Endothelial cell of umbilical vein (primary cell): ENCODE measurements at places on chromosomes 5 and 9. TPM values are rescaled to one million over a fixed set of nuclear protein-coding genes. Genes with fewer than 3 reads are reported as not detected.

- H3K4me1 ChIP-seq: peaks cover 55% of the 10 kb centered on the region
- no peak overlapping the region for H3K4me3 ChIP-seq
- H3K36me3 ChIP-seq: no peaks in the 10 kb centered on the region
- peak; percentile 40 for DNase-seq
Measured at GRCh38 chr5:39116344-39117170, 42.4 kb upstream of the RICTOR start.

- no peaks in the 10 kb centered on the region for H3K36me3 ChIP-seq
- no peak overlapping the region for H3K4me3 ChIP-seq
- no peak overlapping the region for H3K27ac ChIP-seq
- H3K4me1 ChIP-seq: peaks cover 8% of the 10 kb centered on the region
Measured at GRCh38 chr9:107484117-107484723, 5.3 kb downstream of the KLF4 start.

GRCh38 chr5:60843386-60843935 lies 608 bp downstream of the ELOVL7 start:
- H3K27me3 ChIP-seq: peaks cover 36% of the 10 kb centered on the region
- H3K4me1 ChIP-seq: peaks cover 11% of the 10 kb centered on the region
- no peak for DNase-seq
- peak overlapping the region; percentile 39 for H3K4me3 ChIP-seq
- H3K27ac ChIP-seq: no peak overlapping the region

- no peaks in the 10 kb centered on the region for H3K27me3 ChIP-seq
- no peak overlapping the region for H3K4me3 ChIP-seq
- peaks cover 28% of the 10 kb centered on the region for H3K36me3 ChIP-seq
- no peak for DNase-seq
- no peaks in the 10 kb centered on the region for H3K4me1 ChIP-seq
- no peak overlapping the region for H3K27ac ChIP-seq
Measured at GRCh38 chr5:10410662-10411061, 31.0 kb upstream of the ROPN1L start.

TMEM215 gene
- not detected in 2 replicates for total RNA-seq

DNA sequence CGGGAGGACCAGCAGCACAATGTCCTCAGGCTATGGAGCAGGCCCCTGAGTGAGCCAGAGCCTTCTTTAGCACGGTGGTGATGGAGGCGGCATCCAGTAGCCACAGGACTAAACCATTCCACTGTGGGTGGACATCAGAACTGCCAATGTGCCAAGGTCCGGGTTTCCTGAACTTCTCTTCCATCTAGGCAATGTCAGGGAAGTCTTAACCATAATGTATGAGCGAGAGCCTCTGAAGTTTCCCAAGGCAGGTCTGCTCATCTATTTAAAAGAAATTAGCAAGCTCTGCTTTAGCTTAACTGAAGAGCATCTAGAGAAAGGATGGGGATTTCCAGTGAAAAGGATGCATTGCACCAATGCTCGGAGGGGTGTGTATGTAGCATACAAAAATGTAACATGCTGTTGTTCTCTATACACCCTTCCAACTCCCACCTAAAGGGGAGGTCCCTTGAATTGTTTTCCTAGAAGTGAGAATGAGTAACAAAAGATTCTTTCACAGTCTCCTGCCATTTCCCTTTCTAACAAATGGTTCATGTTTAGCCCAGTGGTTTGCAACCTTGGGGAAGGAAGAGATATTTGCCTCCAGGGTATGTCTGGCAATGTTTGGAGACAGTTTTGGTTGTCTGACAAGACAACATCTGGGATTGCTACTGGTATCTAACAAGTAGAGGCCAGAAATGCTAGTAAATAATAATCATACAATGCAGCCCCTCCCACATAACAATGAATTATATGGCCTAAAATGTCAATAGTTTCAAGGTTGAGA lies 6.1 kb upstream of the RXFP3 start:
- H3K27ac ChIP-seq: no peak overlapping the region
- H3K27me3 ChIP-seq: no peaks in the 10 kb centered on the region
- H3K4me3 ChIP-seq: no peak overlapping the region
- peaks cover 9% of the 10 kb centered on the region for H3K4me1 ChIP-seq
- no peak for DNase-seq

- H3K4me3 ChIP-seq: no peak overlapping the region
- DNase-seq: no peak
- no peaks in the 10 kb centered on the region for H3K4me1 ChIP-seq
- H3K27ac ChIP-seq: no peak overlapping the region
- no peaks in the 10 kb centered on the region for H3K27me3 ChIP-seq
- H3K36me3 ChIP-seq: no peaks in the 10 kb centered on the region
Measured at GRCh38 chr5:175235251-175235960, 208.6 kb downstream of the DRD1 start.

DNA sequence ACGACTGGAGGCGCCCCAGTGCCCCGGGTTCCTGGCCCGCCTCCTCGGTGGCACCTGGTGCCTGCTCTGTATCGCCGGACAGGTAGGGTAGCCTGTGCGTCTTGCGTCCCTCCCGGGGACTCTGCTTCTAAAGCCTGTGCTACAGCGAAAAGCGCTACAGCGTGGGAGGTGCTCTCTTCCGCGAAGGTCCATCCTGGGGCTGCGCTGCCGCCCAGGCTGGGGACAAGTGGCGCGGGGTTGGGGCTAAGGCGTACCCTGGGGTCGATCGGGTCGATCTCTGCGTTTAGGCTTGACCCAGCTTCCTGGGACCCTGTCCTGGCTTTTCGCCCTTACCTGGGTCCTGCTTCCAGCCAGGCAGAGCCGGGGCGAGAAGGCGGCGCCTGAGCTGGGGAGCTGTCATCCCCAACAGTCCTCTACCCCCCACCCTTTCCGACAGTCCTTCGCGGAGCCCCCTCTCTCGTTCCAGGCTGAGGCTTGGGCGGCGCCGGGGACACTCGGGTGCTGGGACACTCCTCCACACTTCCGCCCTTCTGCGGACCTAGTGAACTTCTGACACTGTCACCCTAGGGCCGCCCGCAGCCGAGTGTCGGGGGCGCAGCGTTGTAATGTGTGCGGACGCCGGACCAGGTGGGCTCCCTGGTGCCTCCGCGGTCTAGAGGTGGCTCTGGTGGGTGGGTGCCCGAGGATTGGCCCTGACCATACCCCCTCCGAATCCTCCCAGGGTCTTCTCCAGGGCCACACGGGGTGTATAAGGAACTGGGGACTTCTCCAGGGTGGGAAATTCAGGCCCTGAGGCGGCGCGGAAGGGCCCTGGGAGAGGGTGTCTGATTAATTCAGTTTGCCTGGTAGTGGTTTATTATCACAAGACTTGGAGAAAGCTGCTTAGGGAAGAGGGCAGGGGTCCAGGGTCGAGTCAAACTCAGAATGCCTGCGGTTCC lies 328.2 kb downstream of the SH3GL2 start:
- H3K36me3 ChIP-seq: no peaks in the 10 kb centered on the region
- no peak for DNase-seq
- no peaks in the 10 kb centered on the region for H3K4me1 ChIP-seq
- H3K27me3 ChIP-seq: peaks cover 34% of the 10 kb centered on the region
- no peak overlapping the region for H3K4me3 ChIP-seq
- H3K27ac ChIP-seq: no peak overlapping the region

GRCh38 chr9:76575761-76576160 lies 116.8 kb downstream of the GCNT1 start:
- no peak for DNase-seq
- H3K27me3 ChIP-seq: no peaks in the 10 kb centered on the region
- H3K4me3 ChIP-seq: no peak overlapping the region
- H3K36me3 ChIP-seq: no peaks in the 10 kb centered on the region

PHPT1 gene
- total RNA-seq: 139 and 165 TPM in 2 replicates

GRCh38 chr9:38284588-38285051 lies 107.9 kb upstream of the ALDH1B1 start:
- DNase-seq: no peak
- no peak overlapping the region for H3K27ac ChIP-seq
- no peaks in the 10 kb centered on the region for H3K4me1 ChIP-seq
- peaks cover 9% of the 10 kb centered on the region for H3K27me3 ChIP-seq

DNA sequence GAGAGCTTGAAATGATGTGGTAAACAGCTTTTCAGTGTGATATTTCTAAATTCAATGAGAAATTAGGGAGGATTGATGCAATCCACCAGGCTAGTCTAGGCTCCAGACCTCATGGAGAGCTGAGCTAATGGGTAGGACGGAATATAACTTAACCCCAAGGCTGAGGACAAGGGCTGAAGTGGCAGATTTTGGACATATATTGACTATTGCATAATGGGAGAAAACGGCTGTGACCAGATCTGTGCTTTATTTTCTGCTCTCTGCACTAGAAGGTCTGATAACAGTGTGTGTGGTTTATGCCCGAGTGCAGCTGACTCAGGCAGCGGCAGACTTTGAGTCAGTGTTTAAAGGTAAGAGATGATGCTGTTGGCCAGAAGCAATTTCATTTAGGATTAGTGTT lies 70.6 kb downstream of the ACTBL2 start:
- DNase-seq: no peak
- H3K4me3 ChIP-seq: no peak overlapping the region
- no peaks in the 10 kb centered on the region for H3K36me3 ChIP-seq
- H3K4me1 ChIP-seq: no peaks in the 10 kb centered on the region
- no peaks in the 10 kb centered on the region for H3K27me3 ChIP-seq
- H3K27ac ChIP-seq: no peak overlapping the region

DNA sequence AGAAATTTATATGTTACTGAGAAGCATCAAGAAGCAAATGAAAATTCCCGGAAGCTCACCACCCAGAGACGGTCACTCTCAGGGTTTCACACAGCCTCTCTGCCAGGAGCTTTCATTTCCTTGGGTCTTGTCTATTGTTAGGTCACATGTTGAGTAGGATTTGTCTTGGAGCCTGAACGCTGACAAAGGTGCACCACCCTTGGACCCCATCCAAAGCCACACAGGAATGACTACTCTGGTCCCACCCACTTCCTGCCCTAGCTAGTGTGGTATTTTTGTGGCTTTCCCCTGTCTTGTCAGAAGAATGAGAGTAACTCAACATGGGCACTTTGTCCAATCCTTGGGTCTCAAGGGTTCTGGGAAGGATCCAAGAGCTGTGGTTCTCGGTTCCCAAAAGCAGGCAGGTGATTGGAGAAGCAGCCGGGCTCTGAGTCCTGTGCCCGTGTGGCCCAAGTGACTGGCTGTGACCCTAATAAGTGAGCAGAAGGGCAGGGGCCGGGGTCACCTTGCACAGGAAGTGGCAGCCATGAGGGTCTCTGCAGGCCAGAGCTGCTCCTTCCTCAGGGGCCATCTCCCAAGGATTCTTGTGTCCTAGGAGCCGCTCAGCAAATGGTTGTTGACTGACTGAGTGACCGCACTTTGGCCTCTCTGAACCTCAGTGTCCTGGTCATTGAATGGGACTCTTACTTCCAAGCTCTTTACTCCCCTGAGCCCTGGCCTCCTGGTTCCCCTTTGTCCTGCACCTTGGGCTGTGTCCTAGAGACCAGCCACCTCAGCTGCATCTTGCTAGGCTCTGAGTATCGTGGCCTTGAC lies 6.9 kb downstream of the FGD3 start:
- no peaks in the 10 kb centered on the region for H3K4me1 ChIP-seq
- H3K27ac ChIP-seq: no peak overlapping the region
- no peak for DNase-seq
- H3K36me3 ChIP-seq: no peaks in the 10 kb centered on the region
- no peaks in the 10 kb centered on the region for H3K27me3 ChIP-seq

TRMT10B gene
- 5.2 and 7.0 TPM in 2 replicates for total RNA-seq

PCDHB10 gene
- total RNA-seq: 0.62 and 0.81 TPM in 2 replicates

DNA sequence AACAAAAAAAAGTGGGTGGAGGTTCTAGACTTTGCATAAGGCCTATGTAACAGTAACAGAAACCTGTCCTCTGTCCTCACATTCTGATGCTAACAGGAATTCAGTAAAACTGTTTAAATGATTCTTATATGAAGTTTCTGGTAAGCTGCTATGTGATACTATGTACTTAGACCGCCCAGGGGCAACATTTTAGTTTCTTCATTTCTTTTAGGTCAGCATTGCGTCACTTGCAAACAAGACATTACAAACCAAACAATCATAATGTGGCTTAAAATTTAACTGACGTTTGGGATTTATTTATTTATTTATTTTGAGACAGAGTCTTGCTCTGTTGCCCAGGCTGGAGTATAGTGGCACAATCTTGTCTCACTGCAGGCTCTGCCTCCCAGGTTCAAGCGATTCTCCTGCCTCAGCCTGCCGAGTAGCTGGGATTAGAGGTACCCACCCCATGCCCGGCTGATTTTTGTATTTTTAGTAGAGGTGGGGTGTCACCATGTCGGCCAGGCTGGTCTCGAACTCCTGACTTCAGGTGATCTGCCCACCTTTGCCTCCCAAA lies 44.3 kb downstream of the TENT4A start:
- H3K27ac ChIP-seq: no peak overlapping the region
- no peak for DNase-seq
- H3K27me3 ChIP-seq: no peaks in the 10 kb centered on the region
- H3K4me1 ChIP-seq: no peaks in the 10 kb centered on the region
- peaks cover 27% of the 10 kb centered on the region for H3K36me3 ChIP-seq
- H3K4me3 ChIP-seq: no peak overlapping the region

NR2F1-AS1 gene
- total RNA-seq: 13.8 and 15.2 TPM in 2 replicates

- DNase-seq: peak; percentile 10
- no peaks in the 10 kb centered on the region for H3K27me3 ChIP-seq
- H3K36me3 ChIP-seq: no peaks in the 10 kb centered on the region
- H3K27ac ChIP-seq: no peak overlapping the region
- H3K4me1 ChIP-seq: no peaks in the 10 kb centered on the region
Measured at GRCh38 chr9:92564504-92564903, 28.7 kb upstream of the ECM2 start.

DNA sequence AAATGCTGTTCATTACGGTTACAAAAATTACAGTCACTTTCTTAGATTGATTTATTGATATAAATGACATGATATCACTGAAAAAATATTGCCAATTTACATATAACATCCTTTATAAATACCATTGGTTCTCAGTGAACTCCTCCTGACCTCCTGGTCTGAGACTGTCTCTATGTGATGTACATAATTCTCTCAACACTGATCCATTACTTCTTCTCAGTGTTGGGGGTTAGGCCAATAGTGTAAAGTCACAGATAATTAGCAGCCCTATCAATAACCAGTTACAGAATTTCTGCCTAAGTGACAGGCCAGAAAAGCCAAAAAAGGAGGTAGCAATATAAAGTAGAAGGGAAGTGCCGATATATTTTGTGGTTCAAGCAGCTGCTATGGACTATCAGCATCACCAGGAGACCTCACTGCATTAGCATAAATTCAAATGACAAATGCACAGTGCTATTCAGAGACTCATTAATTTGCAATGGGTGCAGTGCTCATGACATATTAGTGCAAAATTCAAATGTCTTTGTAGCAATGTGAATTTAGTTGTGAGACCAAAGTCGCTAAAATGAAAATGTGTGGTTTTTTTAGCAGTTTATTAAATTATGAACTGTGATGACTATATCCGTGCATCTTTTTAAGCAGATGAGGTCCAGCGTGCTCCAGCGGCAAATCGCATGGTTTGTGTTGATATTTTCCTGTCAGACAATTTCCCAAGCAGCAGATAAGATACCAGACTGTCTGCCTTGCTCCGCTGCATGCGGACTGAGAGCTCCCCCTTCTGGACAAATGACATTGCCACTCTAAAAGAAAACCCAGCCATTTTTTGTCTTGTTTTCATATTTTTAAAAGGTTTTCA lies 144.6 kb downstream of the CETN3 start:
- H3K4me1 ChIP-seq: no peaks in the 10 kb centered on the region
- H3K4me3 ChIP-seq: no peak overlapping the region
- H3K27me3 ChIP-seq: no peaks in the 10 kb centered on the region
- no peak overlapping the region for H3K27ac ChIP-seq

FBP1 gene
- 2.2 and 3.8 TPM in 2 replicates for total RNA-seq

MATR3 gene
- total RNA-seq: 158 and 164 TPM in 2 replicates

FAM151B gene
- 2.0 and 2.6 TPM in 2 replicates for total RNA-seq

SEMA6A gene
- 1.4 and 1.5 TPM in 2 replicates for total RNA-seq

GRCh38 chr5:92879806-92880543 lies 701.0 kb downstream of the NR2F1-AS1 start:
- H3K4me1 ChIP-seq: no peaks in the 10 kb centered on the region
